WERI-Rb-1 (cell line): ENCODE measurements at places on chromosomes 16 and 17.
A peak's percentile ranks its signal among the peaks of the same experiment; 100 is the strongest.

DNA sequence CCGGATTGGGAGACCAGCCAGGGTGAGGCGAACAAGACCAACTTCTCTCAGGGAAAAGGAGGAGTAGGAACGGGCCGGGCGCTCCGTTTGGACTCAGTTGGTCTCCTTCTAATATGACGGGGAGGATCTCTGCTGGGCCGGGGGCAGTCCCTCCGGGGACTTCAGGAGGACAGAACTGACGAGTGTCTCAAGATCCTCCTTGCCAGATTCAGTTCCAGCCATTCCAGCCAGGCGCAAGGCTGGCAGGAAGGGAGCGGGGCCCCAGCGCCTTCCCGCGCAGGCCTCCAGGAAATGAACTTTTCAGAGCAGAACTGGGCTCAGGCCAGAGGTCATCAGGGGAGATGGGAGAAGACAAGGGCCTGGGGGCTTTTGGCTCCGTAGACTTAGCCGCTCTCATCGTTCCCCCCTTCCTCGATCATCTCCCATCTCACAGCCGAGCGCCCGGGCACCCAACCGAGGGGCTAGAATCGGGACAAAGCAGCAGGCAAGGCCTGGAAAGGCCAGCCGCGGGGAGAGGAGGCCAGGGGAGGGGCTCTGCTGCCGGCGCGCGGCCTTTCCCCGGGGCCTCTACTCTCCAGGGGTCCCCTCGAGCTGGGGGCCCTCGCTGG, 1.6 kb downstream of the ZNF423 start:
- peak; percentile 28 for DNase-seq

GRCh38 chr17:3030096-3030495, 33.3 kb downstream of the OR1D5 start:
- no peak for DNase-seq

DNA sequence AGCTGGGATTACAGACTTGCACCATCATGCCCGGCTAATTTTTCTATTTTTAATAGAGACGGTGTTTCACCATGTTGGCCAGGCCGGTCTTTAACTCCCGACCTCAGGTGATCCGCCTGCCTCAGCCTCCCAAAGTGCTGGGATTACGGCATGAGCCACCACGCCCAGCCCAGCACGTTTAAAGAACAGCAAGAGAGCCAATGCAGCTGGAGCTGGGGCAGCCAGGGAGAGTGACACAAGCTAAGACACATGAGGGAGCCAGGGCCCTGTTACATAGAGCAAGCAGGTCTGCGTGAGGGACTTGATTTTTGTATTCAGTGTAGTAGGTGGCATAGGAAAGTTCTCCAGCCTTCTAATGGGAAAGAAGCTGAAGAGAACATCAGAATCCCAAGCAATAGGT, 21.7 kb upstream of the GOSR2 start:
- DNase-seq, result peak; percentile 48

- DNase-seq, result peak; percentile 45
Observed at GRCh38 chr16:3101018-3101840, 2.1 kb upstream of the ZSCAN10 start.

GRCh38 chr17:63356337-63356757, 89.8 kb downstream of the CYB561 start:
- DNase-seq, result no peak
